ENCODE measurements at places on chromosomes 6 and 20.

- DNase-seq, result no peak
Observed at GRCh38 chr6:113843500-113844073, 13.6 kb upstream of the MARCKS start.

DNA sequence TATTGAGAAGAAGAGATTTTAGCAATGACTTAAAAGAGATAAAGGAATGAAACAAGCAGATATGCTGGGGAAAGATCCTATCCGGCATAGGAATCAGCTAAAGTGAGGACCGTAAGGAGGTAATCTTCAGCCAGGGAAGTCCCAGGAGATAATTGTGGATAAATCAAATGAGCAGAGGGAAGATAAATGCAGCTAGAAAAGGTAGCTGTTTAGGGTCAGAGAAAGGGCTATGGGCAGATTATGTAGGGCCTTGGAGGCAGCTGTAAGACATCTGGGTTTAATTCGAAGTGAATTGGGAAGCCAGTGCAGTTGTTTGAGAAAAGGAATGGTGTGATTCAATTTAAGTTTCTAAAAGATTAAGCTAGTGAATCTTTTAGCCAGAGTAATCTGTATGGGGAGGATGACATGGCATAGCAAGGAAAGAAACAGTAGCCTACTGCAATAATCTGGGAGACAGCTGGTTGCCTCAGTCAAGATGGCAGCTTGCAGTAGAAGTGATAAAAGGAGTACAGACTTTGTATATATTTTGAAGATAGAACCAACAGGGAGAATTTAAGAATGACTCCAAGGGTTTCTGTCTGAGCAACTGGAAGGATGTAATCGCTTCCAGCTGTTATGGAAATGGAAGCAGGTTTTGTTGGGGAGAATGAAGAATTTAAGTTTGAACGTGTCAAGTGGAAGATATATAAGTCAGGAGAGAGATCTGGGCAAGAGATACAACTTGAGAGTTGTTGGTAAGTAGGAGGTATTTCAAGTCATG is 552.3 kb upstream of the FLRT3 start:
- no peak for DNase-seq

GRCh38 chr6:167552961-167553735 is 228.3 kb downstream of the TTLL2 start:
- DNase-seq, result no peak

DNA sequence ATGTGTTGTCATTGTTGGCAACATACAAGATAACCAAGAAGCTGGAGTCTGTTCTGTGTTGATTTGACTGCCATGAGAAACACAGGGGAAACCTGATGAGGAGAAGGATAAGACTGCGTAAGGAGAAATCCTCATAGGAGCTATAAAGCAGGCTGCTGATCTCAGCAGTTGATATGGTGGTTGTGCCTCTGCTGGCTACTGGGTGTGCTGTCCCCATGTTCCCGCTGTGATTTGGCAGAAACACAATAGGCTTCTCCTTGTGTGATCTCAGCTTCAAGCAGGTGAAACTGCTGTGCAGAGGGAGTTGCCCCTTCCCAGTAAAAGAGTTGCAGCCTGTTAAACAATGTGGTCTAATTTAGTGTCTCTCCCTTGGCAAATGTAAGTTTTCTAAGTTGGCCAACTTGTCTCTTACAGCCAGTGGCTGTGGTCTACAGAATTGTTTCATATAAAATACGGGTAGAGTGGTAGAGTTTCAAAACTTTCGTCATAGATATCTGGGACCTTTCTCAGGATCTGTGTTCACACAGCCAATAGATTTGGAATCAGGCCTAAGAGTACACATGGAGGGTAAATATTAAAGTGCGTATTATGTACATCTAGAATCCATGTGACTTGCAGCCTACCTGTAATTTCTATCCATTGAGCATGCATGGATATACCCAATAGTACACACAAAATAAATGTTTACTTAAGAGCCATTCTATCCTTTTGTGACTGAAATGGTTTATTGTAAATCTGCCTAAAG is 78.4 kb downstream of the RNF144B start:
- no peak for DNase-seq

DNA sequence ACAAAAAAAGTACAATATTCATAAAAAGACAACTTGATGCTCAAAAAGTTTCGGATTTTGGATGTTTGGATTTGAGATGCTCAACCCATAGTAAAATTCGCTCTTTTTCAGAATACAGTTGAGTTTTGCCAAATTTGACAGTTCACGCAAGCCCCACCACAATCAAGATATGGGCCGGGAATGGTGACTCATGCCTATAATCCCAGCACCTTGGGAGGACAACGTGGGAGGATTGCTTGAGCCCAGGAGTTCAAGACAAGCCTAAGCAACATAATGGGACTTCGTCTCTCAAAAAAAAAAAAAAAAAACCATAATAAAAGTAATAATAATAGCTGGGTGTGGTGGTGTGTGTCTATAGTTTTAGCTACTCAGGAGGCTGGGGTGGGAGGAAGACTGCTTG is 51.3 kb downstream of the PHF20 start:
- DNase-seq, result no peak

GRCh38 chr6:14811775-14812428 is 434.0 kb upstream of the JARID2 start:
- DNase-seq, result no peak

DNA sequence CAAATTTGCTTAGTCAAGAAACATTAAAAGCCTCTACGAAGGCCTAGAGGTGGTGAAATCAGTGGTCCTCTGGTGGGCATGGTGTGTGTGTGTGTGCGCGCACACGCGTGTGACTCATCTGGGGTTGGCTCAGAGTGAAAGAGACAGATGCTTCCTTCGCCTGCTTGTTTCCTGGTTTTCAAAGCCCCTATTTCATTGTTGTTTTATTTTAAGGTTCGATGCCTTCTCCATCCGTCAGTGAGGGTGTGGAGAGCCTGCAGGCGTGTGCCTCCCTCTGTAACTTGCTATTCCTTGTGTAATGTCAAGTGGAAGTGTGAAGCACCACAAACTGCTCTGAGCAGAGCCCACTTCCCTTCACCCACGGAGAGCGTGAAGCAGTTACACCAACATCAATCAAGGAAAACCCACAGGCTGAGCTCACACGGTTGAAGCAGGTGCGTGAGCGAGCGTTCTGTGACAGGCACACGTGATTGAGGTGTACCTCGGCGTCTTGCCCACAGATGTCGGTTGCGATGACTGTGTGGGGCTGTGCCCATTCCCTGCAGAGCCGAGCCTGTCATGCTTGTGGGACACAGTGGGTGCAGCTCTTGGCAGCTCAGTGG is 233.9 kb downstream of the PRL start:
- no peak for DNase-seq

DNA sequence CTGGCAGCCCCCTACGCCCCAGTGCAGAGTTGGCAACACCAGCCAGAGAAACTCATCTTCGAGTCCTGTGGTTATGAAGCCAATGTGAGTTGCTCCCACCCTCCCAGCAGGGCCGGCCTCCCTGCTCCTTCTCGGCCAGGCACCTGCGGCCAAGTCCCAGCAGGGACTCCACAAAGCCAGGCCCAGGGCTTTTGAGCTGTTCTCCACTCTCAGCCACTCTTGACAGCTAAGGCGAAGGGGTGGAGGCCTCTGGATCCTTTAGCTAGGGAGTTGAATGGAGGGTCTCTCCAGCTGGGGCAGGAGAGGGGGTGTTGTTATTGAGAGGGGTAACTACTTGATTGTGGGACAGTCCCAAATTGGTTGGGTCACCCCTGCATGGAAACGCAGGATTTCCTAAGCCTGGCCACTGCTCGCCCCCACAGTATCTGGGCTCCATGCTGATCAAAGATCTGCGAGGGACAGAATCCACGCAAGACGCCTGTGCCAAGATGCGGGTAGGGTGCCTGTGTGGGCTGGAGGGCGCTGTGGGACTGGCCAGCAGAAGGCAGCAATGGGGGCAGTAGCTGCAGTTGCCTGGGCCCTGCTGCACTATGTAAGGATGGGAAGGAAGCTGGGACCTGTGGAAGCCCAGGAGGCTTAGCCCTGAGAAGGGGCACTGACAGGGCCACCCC is 58.3 kb downstream of the TCP11 start:
- DNase-seq, result no peak

GRCh38 chr20:36084897-36085613 is 69.5 kb upstream of the EPB41L1 start:
- DNase-seq, result no peak
